Occipital lobe (tissue), 3 donors: ENCODE measurements at places on chromosomes 4 and X.

GRCh38 chr4:46648088-46648744 lies 258.3 kb upstream of the GABRA2 start:
- no peak for DNase-seq

DNA sequence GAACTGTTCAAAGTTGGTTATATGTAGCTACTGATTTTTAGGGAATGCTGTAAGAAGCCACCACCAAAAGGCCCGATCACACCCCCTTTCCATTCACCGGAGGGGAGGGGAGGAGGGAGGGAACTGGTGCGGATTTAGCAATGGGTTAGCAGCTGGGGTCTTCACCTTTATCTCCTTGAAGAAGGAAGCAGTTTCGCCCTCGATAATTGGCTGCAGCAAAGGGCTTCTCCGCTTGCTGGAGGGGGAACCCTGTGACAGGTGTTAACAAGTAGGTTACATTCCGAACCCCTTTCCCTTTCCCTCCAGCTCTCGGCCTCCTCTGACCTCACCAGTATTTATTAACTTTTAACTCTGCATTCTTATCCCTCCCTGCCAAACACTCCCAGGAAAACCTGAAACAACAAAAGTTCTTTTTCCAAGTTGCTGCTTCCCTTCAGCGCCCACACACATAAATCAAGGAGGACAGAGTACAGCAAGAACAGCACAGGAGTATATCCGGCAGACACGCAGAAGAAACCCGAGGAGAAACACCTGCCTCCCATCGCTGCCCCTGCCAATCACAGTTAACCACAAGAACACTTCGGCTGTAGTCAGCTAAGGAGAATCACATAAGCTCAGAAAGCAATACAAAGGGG lies 39.8 kb upstream of the NAP1L5 start:
- DNase-seq = no peak

GRCh38 chr4:58113126-58113525 lies 1002.9 kb upstream of the IGFBP7 start:
- DNase-seq = no peak

DNA sequence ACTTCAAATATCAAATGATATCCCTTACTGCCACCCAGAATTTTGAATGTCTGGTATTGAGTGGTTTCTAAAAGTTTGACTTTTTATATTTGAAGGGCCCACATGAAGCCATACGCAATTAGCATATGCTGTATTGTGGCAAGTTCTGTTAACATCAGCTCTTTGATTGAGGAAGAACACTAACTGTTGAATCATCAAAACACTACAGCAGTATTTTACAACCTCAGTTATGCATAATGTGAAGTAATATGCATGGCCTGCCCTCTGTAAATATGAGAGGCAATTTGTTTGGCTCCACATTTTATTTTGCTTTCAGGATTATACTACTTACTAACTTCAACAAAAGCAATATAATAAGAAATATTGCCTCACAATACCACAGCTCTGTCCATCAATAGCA lies 62.2 kb upstream of the DMD start:
- DNase-seq = no peak
